ENCODE measurements at places on chromosomes 1 and 21.
A peak's percentile ranks its signal among the peaks of the same experiment; 100 is the strongest.

- DNase-seq, result no peak
Measured at GRCh38 chr1:51936531-51936930, 54.0 kb downstream of the RAB3B start.

DNA sequence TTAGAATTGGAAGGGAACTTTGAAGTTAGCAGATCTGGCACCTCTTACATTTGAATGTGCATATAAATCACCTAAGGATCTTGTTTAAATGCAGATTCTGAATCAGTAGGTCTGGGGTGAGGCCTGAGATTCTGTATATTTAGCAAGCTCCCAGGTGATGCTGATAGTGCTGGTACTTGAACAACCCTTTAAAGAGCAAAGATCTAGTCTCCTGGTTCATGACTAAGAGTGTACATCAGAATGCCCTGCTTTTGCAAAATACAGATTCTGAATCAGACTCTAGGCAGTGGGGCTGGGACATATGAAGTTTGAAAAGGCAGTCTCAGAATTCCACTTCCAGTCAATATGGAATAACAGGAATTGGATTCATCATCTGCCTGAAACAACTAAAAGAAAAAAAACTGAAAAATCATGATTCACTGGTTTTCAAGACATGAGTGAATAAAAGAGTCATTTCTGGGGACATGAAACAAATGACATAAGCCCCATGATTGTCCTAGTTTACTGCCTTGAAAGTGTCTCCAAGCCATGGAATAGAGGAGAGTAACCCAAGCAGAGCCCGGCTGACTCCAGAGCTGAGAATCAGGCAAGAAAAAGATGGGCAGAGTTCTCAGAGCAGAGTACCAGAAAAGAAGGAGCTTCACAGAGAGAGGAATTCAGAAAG lies 149.6 kb upstream of the SGIP1 start:
- no peak for DNase-seq

DNA sequence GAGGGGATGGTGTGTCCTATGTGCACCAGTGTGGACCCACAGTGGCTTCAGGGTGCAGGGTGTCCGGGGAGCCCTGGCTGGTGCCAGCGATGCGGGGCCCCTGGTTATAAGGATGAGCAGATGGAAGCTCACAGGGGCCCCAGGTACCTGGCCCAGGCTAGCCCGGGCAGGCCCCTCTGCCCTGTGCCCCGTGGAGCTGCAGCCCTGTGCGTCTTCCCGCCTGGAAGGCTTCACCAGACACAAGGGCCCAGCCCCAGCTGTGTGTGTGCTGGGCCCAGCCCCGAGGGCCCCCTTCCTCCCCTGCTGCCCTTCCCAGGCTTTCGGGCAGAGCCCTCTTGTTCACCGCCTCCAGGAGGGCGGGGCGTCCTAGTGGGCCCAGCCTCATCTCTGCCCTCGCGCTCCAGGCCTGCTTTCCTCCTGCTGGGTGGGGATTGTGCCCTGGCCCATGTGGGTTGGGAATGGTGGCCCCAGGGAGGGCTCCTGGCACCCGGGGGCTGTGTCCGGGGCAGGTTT lies 15.9 kb downstream of the PFKL start:
- no peak for DNase-seq

GRCh38 chr1:203238535-203238934 lies 9.1 kb upstream of the CHIT1 start:
- no peak for DNase-seq

DNA sequence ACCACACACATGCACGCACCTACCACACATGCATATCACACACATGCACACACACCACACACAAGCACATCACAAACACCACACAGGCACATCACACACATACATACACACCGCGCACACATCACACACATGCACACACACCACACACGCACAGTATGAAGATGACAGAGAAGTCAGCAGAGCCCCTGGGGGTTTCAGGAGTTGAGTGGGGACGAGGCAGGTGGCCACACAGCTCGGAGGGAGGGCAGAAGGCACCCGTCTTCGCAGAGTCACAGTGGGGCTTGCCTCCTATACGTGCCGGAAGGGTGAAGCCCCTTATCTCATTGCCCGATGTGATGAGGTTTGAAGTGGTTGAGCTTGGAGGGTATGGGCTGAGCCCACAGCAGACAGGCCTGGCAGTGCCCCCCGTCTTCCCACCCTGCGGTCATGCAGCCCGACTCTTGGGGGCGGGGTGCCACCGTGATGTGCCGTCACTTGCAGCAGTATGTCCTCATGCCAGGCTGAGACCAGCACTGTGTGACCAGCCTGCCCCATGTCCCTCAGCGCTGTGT lies 9.9 kb downstream of the PDE9A start:
- no peak for DNase-seq

DNA sequence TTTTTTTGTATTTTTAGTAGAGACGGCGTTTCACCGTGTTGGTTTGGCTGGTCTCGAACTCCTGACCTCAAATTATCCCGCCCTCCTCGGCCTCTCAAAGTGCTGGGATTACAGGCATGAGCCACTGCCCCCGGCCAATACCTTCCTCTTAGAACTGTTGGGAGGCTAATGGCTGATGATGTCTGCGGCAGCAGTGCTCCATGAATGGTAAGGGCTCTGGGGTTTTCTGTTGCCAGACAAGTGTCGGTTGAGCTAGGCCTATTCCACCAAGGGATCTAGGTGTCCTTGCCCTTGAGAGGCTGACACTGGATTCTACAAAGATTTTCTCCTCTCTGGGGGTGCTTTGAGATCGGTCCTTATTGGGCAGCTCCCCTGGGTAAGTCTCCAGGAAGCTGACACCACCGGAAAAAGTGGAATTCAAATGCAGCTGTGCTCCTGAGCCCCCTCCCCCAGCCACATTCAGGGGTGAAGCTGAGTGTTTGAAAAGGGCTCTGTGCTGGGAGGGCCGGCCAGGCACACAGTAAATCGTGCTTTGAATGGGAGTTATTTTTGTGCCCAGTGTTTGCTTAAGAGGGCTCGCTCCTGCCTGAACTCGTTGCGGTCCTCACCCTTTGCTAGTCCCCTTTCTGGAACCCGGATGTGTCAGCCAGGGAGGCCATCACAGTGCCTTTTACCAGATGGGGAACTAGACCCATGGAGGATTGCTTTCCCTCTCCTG lies 5.2 kb downstream of the SOX13 start:
- peak; percentile 62 for DNase-seq

GRCh38 chr1:93668121-93668520 lies 13.5 kb downstream of the BCAR3 start:
- DNase-seq, result no peak

GRCh38 chr1:38153066-38153777 lies 106.6 kb upstream of the POU3F1 start:
- no peak for DNase-seq

- DNase-seq, result no peak
Measured at GRCh38 chr1:227449051-227449450, 114.3 kb upstream of the ZNF678 start.

GRCh38 chr1:235327559-235328270 lies at the start of gene ARID4B:
ARID4B (minus strand) TSS chr1:235328179; CDS start chr1:235326919, 1,260 bp downstream.
- DNase-seq, result peak; percentile 75

GRCh38 chr1:199202331-199202730 lies 563.5 kb downstream of the PTPRC start:
- DNase-seq, result no peak

DNA sequence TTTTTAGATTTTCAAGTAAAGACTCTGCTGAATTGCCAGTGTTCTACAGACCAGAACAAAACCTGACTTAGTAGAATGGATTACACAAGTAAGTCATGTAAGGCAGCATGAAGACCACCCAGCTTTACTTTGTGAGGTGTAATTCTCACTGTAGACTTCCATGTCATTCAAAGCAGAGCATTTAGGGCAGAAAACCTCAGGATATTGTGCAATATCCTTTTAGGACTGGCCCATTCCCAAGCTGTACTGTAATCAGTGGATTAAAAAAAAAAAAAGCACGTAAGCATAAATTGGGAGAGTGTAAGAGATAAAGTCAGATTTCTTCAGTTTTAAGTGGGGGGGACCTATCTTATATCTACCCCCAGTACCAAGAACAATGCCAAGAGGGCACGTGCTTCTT lies 380.5 kb upstream of the PRMT6 start:
- no peak for DNase-seq

DNA sequence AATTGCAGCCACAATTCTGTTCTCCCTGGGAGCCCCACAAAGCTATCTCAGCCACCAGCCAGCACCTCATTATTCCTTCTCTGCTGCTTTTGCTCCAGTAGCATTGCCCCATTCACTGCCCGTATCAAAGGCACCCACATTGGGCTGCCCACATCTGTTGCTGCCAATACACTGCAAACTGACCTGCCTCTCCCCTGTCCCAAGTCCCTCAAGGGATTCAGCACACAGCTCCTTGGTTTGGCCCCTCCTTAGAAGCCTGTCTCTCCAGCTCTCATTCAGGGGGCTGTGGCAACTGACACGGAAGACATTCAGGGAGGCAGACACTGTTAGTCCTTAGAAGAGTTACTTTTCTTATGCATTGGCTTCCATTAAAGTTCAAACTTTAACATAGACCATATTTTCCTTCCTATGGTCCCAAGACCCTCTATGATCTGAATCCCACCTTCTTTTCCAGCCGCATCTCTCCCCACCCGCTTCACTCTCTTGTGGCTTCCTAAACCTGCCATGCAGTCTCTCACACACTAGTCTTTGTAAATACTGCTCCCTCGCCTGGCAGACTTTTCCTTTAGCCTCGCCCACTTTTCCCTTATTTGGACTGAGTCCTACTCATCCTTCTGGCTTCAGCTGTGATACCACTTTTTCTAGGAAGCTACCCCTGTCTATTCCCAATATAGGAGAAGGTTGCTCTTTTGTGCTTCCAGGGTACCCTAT lies 19.3 kb upstream of the KLHDC8A start:
- peak; percentile 56 for DNase-seq
